Stimulated activated CD4-positive, alpha-beta T cell treated with anti-CD3 and anti-CD28 coated beads, Interleukin-2, amount 100 ng/mL, for 24 hours (primary cell): ENCODE measurements at places on chromosomes 12 and 14.

DNA sequence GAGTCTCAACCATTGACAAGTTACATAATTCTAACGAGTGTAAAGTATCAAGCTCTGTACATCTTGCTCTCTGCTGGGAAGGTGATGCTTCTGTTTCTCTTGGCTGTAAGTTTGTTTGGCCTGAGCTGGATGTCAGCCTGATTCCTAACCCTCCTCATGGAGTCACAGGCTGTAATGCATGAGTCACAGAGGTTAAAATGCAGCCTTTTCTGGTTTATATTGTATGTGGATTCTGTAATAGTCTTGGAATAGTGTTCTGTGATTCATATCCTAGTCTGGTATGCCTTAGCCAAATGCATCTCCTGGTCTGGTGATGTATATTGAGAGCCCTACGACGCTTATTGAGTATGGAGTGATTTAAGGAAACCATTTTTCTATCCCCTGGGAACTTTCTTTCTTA, 104.5 kb upstream of the FRMD6 start:
- no peak for DNase-seq

DNA sequence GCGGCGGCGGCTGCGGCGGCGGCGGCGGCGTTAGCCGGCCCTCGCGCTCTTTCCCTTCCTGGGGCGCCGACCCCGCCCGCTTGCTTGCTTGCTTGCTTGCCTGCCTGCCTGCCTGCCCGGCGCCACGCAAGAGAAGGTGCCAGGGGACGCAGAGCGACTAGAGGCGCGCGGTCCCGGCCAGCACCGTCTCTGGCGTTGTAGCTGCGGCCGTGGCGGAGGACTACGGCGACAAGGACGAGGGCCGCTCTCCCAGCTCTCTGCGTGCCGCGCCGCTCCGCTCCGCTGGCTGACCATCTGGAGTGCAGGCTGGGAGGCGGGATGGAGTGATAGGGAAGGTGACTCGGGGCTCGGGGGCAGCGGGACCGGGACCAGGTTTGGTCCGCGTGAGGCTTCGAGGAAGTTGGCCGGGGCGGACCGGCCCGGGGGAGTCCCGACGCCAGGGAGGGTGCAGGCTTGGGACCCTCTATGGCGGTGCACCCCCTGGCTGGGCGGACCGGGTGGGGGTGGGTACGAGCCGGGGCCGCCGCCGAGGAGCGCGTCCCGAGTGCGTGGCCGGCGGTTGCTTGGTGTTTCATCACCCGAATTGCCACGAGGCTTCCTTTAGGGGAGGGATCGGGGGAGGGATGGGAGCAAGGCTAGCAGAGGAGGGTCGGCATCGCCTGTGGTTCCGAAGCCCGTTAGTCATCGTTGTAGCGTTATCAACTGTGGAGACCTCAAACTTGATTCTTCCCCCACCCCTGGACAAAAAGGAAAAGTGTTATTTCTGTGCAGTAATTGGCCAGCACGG, 471 bp downstream of the XPOT start:
- peak; percentile 74 for DNase-seq

DNA sequence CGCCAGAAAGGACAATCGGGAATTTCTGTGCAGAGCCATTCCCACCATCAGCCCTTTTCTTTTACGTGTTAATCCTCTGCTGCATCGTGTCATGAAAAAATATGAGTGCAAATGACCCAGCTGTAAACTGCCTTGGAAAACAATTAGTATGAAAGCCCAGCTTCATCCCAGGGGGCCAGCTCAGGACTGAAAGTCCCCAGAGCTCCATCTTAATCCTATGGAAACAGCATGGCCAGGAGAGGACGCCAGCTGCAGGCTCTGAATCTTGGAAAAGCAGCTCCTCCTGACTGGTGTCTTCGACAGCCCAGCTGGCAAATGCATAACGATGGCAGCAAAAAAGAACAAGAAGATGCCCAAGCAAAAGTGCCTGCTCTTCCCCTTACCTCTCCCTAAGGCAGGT, 191.5 kb downstream of the NTF3 start:
- no peak for DNase-seq

DNA sequence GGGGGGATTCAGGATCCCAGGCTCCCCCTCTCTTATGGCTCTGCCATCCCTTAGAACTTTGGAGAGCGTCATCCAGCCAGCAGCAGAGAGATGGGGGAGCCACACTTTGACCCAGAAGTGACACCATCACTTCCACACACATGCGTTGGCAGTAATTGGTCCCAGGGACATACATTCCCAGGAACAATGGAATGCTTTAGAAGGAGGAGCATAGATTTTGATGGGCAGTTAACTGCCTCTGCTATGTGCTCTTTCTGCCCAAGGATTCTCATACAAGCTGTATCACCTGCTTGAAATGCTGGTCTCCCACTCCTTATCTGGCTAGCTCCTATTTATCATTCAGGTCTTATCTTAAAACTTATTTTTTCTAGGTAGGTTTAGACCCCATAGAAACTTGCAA, 109.0 kb upstream of the RPH3A start:
- DNase-seq = no peak

GRCh38 chr14:68674538-68675232, 118.2 kb downstream of the ZFP36L1 start:
- no peak for DNase-seq

- no peak for DNase-seq
These were observed 269.6 kb upstream of the PPFIA2 start for GRCh38 chr12:82028772-82029171.
